ENCODE measurements at places on chromosomes 6 and 20. TPM values are rescaled to one million over a fixed set of nuclear protein-coding genes. Genes with fewer than 3 reads are reported as not detected.

Gene CTAGE9
- total RNA-seq, result not detected

Gene SLPI
- not detected for total RNA-seq

Gene FKBP1C
- under 0.01 TPM for total RNA-seq

Gene KIF16B
- 7.0 TPM for total RNA-seq

Measured in cardiac atrium fibroblast (primary cell).